ENCODE measurements at places on chromosomes 2 and 18. TPM values are rescaled to one million over a fixed set of nuclear protein-coding genes. Genes with fewer than 3 reads are reported as not detected.
A peak's percentile ranks its signal among the peaks of the same experiment; 100 is the strongest.

GRCh38 chr2:233443511-233444183 is 89.4 kb downstream of the DGKD start:
- DNase-seq, result peak; percentile 86

GRCh38 chr2:88608184-88608583 is 19.1 kb downstream of the EIF2AK3 start:
- no peak for DNase-seq

DNA sequence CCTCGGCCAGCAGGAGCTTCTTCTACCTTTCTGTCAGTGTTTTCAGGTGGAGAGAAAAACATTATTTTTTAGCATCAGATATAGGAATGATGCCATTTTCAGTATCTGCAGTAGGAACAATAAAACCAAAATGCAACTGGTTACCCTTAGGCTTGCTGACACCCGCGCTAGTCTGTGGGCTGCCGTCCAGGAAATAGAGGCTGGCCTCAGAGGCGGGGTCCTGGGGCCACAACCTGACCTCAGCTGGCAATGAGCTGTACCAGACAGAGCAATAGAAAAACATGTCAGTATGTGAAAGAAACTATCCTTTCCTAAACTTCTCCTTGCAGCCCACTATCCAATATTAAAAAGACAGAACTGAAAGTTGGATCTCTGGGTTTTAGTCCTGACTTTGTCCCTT is 4.6 kb upstream of the ST6GAL2 start:
- no peak for DNase-seq

GRCh38 chr2:232581725-232582124 is 31.2 kb downstream of the EIF4E2 start:
- no peak for DNase-seq

DNA sequence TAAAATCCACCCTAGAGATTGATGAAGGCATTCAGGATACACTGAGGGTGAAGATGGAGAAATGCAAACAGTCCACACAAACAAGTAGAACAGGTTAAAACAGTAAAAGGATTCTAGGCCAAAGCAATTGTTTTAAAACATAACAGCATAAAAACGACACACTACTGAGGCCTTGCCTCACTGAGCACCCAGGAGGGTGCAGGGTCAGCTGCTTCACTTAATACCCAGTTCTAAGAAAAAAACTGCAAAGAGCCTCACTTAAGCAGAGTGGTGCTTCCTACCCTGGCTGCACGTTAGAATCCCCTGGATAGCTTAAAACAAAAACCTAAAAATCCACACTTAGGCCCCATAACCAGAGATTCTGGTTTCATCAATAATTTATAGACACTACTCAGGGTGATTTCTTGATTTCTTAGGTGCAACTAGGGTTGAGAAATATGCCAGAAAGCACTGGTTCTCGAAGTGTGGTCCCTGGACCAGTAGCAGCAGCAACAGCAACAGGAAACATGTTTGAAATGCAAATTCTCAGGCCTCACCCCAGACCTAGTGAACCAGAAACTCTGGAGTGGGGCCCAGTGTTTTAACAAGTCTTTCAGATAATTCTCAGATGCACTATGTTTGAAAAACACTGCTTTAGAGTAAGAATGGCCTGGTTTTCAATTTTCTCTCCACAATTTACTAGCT is 279.1 kb downstream of the ZEB2 start:
- peak; percentile 32 for DNase-seq

- DNase-seq, result peak; percentile 35
These were observed 37.7 kb upstream of the MEX3C start for GRCh38 chr18:51235009-51235789.

GRCh38 chr2:41963661-41964525 is 83.9 kb upstream of the PKDCC start:
- no peak for DNase-seq

GRCh38 chr2:144967961-144968360 is 448.0 kb upstream of the ZEB2 start:
- DNase-seq, result no peak

- no peak for DNase-seq
These were observed 14.1 kb upstream of the KLHL41 start for GRCh38 chr2:169495310-169495928.

- no peak for DNase-seq
These were observed 1081.3 kb upstream of the TMEFF2 start for GRCh38 chr2:193276069-193276468.

DNA sequence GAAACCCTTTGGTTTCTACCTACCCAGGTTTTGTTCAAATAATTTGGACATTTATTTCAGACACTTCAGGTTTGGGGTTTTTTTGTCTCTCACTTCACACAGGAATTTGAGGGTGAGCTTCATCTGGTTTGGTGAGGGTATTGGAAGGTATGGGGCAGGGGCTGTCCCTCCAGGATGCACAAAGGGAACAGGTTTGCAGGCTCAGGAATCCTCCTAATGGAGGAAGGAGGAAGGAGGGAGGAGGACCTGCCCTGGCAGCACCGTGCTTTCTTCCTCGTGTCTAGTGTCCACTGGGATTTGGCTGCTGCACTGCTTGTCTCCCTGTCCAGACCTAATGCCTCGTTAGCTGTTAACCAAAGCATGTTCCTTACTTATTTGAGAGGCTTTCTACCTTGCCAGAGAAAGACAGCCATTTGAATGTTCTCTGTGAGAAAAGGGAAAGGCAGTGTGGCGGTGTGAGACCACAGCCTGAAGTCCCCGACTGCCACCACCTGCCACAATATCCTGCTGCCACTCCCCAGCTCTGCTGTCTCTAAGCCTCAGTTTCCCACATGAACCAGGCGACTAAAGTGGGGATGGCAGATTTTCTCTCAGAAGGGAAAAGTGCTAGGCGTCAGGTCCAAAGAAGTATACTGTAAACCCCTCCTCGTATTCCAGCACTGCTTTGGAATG is 2.2 kb upstream of the SLC4A5 start:
- no peak for DNase-seq

SP140 gene
- total RNA-seq, result 137 TPM

CYP1B1 gene
- 17.1 TPM for total RNA-seq

REG3G gene
- not detected for total RNA-seq

NGEF gene
- total RNA-seq, result 0.58 TPM

AKAIN1 gene
- total RNA-seq, result not detected

All from activated CD4-positive, alpha-beta memory T cell treated with anti-CD3 and anti-CD28 coated beads, Interleukin-2, amount 10 ng/mL, durations not matched to agents 7 days and 5 days (primary cell).